Activated CD4-positive, alpha-beta T cell treated with anti-CD3 and anti-CD28 coated beads, Interleukin-2, amount 50 U/mL, for 48 hours (primary cell): ENCODE measurements at places on chromosomes 7 and 10.

GRCh38 chr10:70662362-70663220 is 9.7 kb upstream of the ADAMTS14 start:
- no peak for DNase-seq

DNA sequence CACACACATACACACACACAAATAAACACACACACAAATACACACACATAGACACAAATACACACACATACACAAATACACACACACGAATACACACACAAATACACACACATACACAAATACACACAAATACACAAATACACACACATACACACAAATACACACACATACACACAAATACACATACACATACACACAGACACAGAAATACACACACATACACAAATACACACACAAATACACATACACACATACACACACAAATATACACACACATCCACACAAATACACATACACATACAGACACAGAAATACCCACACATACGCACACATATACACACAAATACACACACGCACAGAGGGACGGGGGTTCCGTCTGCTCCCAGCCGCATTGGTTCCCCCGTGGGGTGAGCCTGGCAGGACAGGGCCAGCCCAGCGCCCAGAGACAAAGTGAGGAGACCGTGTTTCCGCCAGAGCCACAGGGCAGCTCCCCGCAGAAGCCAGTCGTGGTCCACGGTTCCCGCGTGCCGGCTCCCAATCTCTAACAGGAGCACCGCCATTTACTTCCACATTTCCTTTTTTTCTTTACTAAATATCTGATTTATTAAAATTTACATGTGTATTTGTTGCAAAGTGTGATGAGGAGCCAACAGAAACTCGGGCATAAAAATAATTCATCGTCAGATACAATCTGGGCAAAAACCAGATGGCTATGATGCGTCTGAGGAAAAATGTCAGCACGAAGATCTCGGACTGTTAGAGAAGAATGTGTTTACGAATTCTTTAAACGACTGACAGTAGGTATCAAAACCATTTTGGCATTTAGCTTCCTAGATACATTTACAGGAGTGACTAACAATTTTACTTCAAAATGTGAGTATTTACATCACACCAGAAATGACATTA is 3.1 kb upstream of the KNDC1 start:
- no peak for DNase-seq

GRCh38 chr10:56567580-56567979 is 206.5 kb upstream of the ZWINT start:
- DNase-seq: no peak

DNA sequence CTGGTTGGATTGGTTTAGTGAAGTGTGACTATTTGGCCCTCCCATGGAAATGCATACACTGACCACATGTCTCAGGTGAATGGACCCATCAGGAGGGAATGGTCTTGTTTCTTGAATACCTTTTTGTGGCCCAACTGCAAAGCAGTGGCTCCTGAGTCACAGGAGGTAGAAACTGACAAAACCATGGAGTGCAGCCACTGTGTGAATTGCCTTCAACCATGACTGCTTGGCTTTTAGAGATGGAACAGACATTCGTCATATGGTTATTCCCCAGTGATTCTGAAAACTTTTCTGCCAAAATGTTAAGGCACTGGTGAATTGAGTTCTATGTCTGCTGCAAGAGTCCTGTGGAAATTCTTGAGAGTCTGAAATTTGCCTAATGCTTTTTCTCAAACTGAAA is 64.7 kb downstream of the CDK14 start:
- DNase-seq: no peak

DNA sequence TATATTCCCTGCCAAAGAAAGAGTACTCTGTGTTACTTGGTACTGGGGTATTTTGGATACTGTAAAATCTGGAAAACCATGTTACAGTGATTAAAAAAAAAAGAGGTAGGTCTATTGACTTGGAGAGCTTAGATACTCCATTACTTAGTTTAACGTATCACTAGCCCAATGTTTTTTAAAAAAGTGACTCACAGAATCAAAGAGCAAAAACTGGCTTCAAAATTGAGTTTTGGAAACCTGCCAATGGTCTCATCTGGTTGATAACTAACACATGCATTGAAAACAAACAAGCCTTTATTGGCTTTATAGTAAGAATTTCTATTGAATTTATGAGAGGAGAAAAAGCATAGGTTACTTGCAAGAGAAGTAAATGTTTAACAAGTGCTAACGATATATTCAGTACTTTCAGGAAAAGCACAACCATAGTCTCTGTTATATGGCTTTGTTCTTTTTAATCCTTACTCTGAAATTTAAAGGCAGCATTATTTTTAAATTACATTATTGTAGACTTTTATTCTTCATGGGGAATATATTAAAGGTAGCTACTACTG is 563.3 kb upstream of the SORCS1 start:
- no peak for DNase-seq

DNA sequence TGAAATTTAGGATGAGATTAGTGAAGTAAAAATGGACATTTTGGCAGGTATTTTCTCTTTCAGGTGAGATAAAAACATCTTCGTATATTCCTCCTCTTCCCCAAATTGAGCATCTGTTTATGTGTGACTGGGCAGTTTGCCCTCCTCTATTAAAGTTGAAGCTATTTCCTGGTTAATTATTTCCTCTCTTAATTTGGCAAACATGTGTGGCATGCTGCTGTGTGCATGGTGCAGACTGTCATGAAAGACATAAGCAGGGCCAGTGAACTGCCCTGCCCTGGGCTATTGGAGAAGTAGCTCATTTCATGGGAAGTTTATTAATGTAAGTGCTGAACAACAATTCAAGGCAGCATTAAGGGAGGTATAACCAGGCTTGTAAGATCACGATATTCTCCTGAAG is 52.6 kb downstream of the EVX1 start:
- DNase-seq: no peak

DNA sequence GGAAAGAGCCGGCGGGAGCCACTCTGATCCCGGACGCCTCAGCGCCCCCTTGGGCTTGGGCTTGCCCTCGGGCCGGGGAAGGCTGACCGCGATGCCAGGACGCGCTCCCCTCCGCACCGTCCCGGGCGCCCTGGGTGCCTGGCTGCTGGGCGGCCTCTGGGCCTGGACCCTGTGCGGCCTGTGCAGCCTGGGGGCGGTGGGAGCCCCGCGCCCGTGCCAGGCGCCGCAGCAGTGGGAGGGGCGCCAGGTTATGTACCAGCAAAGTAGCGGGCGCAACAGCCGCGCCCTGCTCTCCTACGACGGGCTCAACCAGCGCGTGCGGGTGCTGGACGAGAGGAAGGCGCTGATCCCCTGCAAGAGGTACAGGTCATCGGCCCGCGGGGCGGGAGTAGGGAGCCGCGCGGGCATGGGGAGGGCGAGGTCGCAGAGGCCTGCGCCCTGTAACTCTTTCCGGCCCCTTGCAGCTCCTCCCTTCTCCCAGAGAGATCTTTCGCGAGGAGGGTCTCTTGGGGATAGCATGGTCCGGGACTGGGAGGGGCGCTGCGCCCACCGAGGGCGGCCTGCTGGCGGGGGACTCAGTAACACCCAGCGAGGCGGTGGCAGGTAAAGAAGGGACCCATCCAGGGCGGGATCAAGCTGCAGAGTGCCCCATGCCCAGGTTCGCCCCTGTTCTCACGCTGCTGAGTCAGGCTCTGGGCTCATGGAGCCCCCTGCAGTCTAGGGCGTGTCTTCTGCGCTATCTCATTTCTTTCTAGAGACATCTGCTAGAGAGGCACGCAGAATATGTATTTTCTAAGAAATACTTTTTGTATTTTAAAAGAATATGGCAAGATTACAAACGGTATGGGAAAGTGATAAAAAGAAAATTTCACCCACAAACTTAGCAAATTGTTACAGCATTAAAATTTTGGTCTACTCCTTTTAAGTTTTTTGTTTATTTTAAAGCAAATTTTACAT is 687 bp downstream of the EPDR1 start:
- DNase-seq: no peak

- DNase-seq: no peak
Measured at GRCh38 chr10:59711871-59712494, 2.3 kb upstream of the SLC16A9 start.

DNA sequence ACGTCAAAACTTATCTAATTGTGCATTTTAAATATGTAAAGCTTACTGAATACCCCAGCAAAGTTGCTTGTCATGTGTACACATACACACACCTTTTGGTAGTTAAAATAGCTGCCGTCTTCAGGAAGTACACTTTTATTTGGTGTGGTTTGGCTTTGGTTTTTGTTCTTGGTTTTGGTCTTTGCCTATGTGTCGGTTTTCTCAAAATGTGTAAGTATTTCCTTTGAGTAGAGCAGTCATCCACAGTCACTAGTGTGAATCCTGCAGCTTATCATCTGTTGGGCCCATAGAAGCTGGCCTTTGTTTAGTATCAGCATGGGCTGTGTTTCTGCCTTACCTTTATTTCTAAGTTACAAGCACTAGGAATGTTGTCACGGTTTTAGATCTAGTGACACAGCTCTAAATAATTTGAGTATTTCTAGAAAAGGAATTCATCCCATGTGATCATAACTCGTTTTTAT is 35.3 kb downstream of the NET1 start:
- no peak for DNase-seq

DNA sequence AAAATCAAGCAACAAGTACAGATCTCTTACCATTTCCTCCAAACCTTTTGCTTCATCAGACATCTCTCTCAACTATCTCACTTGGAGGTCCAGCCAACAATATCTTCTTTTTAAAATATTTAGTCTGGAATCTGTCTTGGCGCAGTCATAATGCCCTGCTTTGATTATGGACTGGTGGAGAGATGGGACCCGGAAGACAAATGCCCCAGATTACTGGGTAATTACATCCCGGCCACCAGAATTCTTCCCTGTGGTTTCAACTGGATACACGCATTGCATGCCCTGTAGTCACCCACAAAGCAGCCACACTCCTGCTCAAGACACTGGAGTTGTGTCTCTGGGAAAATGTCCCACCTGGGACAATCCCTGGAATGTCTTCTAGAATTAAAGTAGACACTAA is 65.5 kb downstream of the BPGM start:
- DNase-seq: no peak

- DNase-seq: no peak
Measured at GRCh38 chr7:69203871-69204270, 394.4 kb upstream of the AUTS2 start.

- no peak for DNase-seq
Measured at GRCh38 chr7:88322151-88322550, 15.5 kb upstream of the STEAP4 start.

DNA sequence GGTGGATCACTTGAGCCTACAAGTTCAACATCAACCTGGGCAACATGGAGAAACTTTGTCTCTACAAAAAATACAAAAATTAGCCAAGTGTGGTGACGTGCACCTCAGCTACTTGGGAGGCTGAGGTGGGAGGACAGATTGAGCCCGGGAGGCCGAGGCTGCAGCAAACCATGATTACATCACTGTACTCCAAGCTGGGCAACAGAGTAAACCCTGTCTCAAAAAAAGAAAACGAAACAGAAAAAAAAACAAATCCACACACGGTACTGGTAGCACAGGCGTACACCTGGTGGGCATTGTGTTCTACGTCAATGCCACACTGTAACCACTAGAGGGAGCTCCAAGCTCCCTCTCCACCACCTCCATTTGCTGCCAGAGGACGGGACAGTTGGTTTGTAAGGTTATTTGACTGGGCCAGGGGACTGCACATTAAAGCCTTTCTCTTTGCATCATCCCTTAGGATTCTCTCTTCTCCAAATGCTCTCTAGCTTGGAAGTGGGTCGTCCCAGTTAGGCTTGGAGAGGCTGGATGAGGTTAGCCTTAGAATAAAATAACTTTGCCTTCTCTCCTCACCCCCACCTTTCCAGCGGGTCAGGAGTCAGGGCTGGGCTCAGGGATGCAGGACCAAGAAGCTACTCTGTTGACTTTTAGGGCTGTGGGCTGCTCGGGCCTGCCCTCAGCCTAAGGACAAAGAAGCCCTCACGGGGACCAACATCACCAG is 130.8 kb downstream of the SORBS1 start:
- DNase-seq: peak; percentile 34

GRCh38 chr10:117578999-117579590 is 36.5 kb downstream of the EMX2 start:
- DNase-seq: no peak

DNA sequence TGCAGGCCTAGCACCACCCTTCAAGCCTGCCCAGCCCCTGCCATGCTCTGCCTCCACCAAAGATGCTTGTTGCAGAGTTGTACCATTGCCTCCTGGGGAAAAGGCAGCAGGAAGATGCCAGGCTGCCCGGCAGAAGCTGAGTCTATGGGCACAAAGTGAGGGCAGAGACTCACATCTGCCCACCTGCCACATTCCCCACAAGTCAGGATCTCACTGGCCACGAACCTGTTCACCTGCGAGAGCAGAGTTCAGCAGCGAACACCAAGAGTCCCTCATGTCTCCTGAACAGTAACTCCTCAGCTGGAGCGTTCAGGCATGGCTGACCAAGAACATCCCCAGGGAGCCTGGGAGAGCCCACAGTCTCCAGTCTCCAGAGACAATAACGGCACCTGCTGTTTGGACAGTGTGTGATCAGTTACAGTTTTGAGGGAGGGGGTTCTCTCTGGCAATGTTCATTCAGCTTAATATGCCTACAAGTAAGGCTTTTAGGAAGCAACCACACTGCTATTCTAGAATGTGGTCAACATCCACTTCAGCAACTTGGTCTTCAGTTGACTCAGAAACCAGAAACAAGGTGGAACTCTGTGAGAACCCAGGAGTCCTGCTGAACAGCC is 78.5 kb downstream of the GRID1 start:
- no peak for DNase-seq

GRCh38 chr7:92969061-92969460 is 132.7 kb upstream of the CDK6 start:
- no peak for DNase-seq

DNA sequence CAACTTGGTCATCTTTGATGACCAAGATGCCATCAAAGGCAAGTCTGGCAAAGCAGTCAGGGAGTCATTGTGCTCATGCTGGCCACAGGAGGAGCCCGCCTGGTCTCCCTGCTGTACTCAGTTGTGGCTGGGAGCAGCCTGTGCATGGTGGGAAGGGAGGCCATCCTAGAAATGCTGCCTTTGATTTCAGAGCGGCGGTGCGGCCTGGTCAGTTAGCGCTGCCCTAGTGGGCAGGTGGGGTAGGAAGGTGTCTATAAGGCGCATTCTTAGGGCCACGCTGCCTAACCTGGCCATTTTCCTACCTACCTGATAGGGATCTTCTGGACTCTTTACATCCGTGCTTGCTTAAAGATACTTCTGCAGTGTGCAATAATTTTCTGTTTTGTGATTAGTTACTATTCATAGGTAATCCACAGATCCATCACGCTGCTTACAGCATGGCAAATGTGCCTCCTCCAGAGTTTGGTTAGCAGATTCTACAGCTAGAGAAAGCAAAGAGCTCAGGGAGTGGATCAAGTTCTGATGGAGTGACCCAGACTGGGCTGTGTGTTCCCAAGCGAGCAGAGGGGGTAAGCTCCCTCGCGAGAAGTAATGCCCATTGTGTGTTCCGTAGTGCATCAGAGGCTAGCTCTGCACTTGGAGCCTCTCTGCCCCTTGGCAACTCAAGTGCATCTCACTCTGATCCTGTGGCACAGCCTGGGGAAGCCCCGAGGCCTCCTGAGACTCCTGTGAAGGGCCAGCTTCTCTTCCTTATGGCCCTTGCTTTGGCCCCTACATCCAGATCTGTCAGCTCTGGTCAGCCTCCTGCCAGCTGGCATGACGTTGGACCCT is 970.1 kb upstream of the ZNF722 start:
- no peak for DNase-seq
